ENCODE measurements at places on chromosomes 3 and 15. TPM values are rescaled to one million over a fixed set of nuclear protein-coding genes. Genes with fewer than 3 reads are reported as not detected.

Gene NANOGP8
- total RNA-seq: not detected

DNA sequence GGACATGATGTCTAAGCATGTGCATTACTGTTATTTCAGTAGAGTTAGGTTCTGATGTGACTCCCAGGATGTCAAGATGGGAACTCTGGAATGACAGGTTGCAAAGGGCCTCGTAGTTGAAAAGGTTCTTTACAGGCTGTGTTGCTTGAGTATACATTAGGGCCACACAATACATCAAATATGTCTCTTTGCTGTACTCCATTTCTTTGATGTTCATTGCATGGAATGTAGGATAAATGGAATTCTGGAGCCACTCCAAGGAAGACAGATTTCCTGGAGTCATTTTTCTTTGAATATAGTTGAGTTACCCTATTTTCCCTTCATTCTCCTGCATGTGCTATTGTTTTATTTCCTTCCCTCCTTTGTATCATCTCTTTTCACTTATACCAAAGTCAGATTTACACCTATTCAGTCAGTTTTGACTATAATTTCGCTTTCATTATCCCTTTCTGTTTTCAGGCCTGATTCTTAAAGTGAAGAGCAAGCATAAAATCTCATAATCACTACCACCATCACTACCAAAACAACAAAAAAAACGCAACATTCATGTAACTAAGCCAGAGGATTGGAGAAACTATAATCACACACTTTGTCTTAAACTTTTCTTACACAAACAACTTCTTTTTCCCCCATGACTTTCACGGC is 61.2 kb upstream of the PTX3 start:
- DNase-seq: no peak

DNA sequence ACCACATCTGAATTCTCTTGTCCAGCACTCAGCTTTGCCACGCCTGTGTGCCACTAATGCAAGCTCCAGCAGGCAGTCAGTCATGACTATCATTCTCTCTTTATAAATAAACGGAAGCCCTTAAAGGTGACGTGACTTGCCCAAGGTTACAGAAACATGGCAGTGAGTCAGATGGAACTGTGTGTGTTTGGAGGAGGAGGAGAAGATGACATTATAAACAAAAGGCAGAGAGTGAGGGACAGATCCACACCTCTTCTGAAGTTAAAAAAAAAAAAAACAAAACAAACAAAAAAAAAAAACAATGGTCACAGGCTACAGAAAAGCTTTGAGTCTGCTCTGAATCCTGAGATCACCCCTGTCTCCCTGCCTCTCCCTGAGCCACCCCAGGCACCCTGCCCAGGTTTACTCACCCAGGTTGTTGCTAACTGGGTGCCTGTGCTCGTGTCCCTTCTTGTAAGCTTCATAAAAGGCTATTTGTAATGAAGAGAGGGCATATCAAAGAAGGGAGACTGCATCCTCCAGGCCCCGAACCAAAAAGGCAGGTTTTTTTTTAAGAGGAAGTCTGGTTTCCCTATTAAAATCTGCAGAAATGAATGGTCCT is 119.7 kb upstream of the PHLDB2 start:
- no peak for DNase-seq

- no peak for DNase-seq
Measured at GRCh38 chr3:65632414-65632813, 406.3 kb downstream of the MAGI1 start.

Gene FGF7
- total RNA-seq: 0.41 TPM

Gene SLC25A38
- 14.3 TPM for total RNA-seq

Gene EPHA6
- total RNA-seq: 64.8 TPM

Gene WDR93
- 0.41 TPM for total RNA-seq

DNA sequence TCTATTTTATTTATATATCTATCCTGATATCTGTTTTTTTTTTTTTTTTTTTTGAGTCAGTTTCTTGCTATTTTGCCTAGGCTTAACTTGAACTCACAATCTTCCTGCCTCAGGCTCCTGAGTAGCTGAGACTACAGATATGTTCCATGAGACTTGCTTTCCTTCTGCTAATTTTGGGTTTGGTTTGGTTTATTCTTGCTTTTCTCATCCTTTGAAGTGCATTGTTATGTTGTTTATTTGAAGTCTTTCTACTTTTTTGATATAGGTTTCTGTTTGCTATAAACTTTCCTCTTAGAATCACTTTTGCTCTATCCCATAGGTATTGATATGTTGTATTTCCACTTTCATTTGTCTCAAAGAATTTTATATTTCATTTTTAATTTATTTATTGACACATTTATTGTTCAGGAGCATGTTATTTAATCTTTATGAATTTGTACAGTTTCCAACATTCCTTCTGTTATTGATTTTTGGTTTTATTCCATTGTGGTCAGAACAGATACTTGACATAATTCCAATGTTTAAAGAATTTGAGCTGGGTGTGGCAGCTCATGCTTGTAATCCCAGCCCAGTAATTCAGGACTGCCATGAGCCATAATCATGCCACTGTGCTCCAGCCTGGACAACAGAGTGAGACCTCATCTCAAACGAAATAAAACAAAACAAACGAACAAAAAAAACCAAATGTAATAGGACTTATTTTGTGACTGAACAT is 62.3 kb upstream of the PLSCR4 start:
- DNase-seq: no peak

DNA sequence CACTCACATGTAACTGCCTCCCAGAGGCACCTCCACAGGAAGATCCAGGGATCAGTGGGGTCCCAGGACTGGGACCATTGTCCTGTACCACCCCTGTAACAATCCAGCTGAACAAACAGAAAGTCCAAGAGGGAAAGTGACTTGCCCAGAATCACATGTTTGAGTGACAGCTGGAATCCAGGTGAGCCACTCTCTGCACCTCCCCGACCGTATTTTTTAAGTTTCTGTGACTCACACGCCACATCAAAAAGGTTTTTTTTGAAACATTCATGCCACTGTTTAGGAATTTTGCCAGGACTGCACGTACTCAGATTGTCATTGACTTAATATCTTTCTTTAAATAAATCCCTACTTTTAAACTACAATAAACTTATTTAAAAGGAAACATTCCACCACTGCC is 9.8 kb upstream of the SLC6A1 start:
- DNase-seq: no peak

Gene CPNE9
- 0.41 TPM for total RNA-seq

- no peak for DNase-seq
Measured at GRCh38 chr3:125359700-125360099, 15.4 kb downstream of the ZNF148 start.

- DNase-seq: no peak
Measured at GRCh38 chr3:189096092-189096491, 75.7 kb upstream of the TPRG1 start.

Gene CASR
- not detected for total RNA-seq

Gene RBPMS2
- under 0.01 TPM for total RNA-seq

GRCh38 chr3:156583469-156583868 is 28.6 kb upstream of the SSR3 start:
- no peak for DNase-seq

DNA sequence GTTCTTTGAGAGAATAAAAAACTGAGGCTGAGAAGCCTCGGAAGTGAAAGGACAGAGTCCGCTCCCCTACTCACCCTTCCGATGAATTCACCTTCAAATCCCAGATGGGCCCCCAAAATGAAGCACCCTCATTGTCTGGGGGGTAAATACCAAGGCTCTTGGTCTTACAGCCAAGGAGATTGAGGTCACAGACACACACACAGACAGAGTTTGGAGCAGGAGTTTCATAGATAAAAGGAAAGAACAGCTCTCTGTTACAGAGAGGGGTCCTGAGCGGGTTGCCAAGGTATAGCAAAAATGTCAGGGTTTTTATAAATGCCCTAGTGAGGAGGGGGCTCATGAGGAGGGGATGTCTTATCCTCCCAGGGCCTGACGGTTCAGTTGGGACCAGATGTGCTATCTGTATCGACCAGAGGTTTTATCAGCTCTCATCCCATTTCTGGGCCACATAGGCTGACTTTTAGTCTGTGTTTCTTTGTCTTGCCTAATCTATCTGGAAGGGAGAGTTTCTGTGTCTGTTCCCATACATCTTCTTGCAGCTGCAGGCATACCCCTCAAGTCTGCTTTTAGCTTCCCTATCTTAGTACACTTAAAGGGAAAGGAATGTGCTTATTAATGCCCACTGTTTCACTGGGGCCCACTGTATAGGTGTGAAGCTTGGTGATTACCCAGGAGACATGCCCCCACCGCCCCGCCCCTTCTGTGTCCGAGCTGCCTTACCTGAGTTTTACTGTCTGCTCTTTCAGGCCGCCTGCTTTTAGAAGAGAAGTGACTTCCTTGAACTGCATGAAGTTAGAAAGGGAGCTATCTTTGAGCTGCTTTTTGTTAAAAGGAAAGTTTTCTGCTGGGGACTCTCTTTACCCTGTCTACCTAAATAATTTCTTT is 66.8 kb upstream of the ATP11B start:
- no peak for DNase-seq

Gene FRMD4B
- total RNA-seq: 72.2 TPM

All from frontal cortex (tissue), 4 donors.